ENCODE measurements at places on chromosomes 5 and 9.

DNA sequence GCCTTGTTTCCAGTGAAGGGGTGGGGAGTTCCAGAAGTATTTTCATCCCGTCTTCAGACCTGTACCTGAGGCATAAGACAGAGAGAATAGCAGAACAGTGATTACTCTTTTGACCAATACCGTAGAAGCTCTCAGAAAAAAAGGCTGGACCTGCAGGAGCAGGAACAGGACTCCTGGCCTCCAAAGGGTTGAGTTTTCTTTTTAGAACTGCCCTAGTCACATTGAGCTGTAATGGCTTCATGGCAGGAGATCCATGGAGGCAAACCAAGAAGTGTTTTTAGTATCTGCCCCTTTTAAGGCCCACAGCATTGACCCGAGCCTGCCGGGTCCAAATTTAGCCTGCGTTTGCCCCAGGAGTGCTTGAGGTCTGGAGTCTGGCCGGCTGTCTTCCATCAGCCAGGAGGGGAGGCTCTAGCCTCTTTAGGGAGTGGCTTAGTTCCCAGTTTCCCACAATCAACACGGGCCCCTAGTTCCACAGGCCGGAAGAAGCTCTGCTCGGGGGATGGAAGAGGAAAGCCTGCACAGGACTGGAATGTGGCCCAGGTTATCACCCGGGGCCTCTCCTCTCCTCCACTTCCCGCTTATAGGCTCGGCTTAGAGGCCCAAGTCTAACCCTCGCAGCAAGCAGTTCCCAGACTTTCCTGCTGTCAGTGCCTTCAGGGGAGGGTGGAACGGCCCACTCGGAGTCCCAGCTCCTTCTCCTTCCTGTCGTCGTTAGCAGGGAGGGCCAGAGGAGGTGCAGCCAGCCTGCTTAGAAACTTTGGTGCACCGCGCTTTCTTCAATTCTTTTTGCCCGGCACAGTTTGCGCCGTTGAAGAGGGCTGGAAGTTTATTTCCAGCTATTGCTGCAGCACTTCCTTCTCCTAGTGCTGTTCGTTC is 80.7 kb downstream of the C9orf152 start:
- DNase-seq = no peak

DNA sequence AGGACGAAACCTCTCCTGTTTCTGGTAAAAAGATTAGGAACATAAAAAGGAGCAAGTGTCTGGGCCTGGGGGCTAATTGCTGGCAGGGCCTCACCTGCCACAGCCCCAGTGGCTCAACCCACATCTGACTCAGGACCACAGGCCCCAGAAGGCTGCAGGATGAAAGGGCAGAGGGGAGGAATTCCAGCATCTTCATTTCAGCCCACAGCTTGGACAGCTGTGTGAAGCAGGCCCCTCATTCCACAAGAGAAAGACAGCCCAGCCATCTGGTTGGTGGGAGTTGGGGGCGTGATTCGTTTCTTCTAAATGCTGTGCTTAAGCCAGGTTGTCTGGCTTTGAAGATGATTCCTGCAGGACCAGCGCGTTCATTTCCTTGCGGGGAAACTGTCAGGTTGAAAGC is 29.1 kb downstream of the NKX2-5 start:
- no peak for DNase-seq

DNA sequence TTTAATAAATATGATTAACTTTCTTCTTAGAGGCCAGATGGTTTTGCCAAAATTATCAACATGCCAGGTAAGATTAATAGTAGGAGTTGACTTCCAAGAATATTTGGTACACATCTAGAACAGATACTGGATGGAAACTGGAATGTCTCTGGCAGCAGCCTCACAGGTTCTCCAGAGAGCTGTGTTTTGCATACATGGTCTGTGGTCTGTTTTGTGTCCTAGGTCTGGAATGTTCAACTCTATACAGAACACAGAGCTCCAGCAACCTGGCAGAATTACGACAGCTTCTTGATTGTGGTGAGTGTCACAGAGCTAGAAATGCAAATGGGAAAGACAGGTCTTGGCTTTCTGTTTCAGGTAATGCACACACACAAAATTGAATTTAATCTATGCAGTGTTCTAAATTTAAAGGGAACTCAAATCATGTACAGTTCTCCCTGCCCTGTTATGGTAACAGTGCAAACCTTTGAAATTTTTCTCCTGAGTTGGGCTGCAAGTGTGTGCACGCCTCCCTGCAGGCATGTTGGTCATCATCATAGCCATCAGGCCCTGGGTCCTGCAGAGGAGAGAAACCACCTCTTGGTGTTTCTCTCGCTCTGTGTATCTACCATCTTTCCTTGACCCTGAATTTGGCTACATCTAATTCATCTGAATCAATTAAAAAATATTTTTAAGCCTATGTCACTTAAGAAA is 58.3 kb downstream of the PIK3R1 start:
- DNase-seq = no peak

DNA sequence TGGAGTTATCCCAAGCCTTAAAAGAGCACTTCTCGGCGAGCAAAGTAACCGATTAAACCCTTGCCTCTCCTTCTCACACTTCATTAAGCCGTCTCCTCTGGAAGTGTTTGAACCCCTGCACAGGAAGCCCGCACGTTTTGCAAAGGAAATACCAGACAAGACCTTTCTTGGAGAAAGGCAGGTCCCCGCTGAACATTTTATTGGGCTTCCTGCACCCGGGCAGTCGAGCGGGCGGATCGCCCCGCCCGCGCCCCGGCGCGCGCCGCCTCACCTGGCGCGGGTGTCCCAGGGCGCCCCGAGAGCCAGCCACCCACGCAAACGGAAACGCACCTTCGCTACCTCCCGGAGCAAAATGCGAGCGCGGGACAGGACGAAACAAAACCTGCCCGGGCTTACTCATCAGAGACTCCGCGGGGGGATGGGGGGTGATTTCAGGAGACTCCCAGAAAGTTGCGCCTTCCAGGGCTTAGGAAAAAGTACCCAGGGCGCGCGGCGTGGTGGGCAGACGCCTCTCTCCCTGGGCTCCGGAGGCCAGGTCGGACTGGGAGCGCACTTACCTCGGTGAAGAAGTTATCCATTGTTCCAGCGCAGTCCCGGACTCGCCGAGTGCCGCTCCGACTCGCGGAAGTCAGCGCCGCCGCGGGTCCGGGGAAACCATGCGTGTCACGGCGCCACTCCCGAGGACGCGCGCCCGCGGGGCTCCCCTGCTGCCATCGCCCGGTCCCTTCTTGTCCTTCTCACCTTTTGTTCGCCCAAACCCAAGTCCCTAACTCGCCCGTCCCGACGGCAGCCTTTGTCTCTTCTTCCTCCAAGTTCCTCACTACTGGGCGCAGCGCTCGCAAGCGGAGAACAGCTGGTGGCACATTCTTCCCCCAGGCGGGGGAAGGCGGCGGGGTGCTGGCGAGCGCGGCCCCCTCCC is 598 bp downstream of the MYO10 start:
- DNase-seq = peak; percentile 67

DNA sequence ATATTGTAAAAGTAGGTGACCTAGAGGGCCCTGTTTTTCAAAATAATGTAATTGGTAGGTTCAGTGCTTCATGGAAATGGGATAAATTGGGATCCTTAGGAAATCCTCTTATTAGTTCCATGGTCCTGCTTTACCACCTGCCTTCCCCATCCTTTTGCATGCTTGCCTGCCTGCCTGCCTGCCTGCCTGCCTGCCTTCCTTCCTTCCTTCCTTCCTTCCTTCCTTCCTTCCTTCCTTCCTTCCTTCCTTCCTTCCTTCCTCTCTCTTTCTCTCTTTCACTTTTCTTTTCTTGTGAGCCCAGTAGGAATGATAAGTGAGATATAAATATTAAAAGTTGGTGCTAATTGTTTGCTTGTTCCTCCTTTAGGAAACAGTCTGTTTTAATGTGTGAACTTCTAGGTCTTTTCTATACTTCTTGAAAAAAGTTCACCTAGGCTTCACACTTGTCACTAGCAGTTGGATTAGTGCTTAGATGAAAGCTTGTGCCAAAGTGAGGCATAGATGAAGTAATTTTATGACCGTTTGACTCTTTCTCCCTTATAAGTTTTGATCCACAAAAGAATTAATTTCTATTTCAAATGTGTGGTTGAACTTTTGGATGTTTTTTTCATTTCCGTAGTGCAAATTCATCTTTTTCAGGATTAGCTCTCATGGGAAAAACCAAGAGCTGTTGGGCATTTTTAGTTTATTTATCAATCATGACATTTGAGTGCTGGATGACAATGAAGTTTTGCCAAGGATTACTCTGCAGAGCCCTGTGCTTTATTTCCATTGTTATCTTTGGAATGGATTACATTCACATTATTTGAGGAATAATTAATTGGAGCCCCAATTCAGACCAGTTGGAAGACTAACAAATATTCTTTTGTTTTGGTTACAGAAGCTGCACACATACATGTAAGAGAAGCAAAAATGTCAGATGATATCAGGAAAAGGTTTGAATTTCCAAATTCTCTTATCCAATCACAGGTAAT is 30.7 kb downstream of the FOCAD start:
- DNase-seq = no peak

DNA sequence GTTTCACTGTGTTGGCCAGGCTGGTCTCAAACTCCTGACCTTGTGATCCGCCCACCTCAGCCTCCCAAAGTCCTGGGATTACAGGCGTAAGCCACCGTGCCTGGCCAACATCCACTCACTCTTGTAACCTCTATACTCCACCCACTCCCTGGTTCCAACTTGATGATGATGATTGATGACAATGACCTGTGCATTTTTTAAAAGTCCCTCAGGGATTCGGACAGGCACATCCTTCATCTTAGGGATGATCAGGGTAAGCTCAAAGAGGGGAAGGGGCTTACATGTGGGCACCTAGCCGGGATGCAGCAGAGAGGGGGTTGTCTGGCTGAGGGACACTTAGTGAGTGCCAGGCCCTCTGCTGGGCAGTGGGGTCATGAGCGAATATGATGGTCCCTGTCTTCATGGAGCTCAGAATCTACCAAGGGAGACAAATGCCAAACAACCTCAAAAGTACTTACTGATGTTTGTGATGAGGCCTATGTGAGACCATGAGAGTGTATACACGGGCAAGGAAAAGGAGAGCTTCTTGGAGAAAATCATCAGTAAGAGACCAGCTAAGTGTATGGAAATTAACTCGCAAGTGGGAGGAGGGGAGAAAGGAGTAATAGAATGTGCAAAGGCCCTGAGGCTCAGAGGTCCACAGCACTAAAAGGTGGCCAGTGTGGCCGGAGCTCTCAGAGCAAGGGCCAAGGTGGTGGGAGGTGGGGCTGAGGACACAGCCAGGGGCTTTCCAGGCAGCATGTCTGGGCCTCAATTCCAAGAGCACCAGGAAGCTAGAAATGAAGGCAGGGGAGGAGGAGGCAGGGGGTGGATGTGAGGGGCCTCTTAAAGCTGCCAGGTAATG is 27.4 kb downstream of the LHX2 start:
- DNase-seq = no peak

DNA sequence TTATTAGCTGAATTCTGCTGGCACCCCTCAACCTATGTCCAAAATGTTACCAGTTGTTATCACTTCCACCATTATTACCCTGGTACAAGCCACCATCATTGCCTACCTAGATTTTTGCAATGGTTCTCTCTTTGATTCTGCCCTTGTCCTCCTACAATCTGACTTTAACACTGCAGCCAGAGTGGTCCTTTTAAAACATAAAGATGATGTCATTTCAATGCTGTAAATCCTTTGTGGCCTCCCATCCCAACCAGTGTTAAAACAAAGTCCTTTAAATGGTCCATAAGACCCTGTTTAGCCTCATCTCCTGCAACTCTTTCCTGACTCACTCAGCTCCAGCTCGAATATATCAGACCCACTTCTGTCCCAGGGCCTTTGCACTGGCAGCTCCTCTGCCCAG is 54.9 kb upstream of the FSTL4 start:
- DNase-seq = no peak

- no peak for DNase-seq
These were observed 410.2 kb downstream of the ACTL7B start for GRCh38 chr9:108445431-108446071.

DNA sequence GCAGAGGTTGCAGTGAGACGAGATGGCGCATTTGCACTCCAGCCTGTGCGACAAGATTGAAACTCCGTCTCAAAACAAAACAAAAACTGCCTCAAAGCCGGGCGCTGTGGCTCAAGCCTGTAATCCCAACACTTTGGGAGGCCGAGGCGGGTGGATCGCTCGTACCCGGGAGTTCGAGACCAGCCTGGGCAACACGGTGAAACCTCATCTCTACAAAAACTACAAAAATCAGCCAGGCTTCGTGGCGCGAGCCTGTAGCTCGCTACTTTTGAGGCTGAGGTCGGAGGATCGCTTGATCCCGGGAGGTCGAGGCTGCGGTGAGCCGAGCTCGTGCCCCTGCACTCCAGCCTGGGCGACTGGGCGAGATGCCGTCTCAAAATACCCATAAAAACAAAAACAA is 988 bp downstream of the GFM2 start:
- DNase-seq = no peak

GRCh38 chr5:53381-54174 is 38.4 kb upstream of the PLEKHG4B start:
- peak; percentile 20 for DNase-seq

- peak; percentile 37 for DNase-seq
These were observed 20.8 kb upstream of the ADRB2 start for GRCh38 chr5:148805326-148806290.
